ENCODE measurements at places on chromosomes 7 and 10.

GRCh38 chr10:49594594-49594993 lies 15.5 kb upstream of the SLC18A3 start:
- peak; percentile 60 for DNase-seq

DNA sequence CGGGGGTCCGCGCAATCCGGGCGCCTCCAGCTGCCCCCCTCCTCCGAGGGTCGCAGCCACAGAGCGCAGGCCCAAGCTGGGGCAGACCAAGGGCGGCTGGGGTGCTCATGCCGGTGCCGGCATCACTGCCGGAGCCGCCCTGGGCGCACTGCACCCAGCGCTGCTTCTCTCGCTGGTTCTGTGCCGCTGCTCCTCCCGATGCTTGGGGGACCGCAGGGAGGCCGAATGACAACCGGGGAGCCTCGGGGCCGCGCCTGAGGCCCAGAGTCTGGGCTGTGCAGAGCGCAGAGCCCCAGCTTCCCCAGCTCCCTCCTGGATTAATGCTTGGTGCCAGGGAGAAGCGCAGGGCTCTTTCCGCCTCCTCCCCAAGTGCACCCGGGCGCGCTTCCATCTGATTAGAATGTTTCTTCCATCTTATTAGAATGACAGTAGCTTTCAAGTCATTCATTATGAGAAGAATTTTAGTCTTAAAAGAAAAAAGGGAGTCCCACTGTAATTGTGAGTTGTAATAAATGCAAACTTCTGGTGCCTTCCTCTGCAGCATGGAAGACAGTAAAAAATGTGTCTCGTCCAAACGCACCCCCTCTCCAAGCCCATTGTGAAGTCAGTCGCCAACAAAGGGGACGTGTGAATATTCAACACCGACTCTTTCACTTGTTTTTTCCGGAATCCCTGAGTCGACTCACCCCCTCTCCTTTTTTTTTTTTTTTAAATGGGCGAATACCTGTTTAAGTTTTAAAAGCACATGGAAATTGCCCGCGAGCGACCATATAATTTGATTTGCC lies 19.5 kb upstream of the PTF1A start:
- DNase-seq, result no peak

GRCh38 chr10:60044971-60045370 lies 138.6 kb upstream of the CCDC6 start:
- no peak for DNase-seq

DNA sequence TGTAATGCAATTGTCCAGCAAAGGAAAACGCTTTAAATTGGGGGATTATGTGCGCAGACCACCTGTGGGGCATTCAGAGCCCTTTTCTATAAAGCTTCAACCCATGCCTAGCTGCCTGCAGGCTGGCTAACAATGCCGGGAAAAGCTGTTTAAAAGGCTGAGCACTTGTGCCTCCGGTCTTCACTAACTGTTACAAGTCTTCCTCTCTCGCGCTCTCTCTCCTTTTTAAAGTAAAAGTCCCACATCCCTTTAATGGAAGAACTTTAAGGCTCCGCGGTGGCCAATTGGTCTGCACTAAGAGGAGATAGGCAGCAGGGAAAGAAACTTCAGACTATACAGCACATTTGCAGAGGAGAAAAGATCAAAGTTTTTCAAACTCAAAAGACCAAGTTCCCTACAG lies 4.6 kb downstream of the FZD8 start:
- no peak for DNase-seq

DNA sequence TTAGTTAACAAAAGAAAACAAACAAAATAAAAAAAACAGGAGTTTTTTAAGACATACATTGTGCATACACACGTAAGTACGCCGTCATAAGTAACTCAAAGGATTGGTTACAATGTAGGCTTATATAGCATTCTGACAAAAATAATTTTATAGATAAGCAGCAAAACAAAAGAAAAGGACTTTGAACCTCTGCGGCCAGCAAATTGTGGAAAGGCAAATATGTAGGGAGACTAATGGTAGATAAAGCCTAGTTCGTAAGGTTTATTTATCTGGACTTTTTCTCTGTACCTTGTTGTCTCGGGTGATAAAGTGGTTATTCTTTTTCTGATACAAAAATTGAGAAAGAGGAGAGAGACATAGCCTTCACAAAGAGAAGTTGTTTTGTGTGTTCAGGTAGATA lies 891.9 kb downstream of the CNTNAP2 start:
- DNase-seq, result no peak

GRCh38 chr7:36207451-36208291 lies 54.6 kb downstream of the EEPD1 start:
- no peak for DNase-seq

DNA sequence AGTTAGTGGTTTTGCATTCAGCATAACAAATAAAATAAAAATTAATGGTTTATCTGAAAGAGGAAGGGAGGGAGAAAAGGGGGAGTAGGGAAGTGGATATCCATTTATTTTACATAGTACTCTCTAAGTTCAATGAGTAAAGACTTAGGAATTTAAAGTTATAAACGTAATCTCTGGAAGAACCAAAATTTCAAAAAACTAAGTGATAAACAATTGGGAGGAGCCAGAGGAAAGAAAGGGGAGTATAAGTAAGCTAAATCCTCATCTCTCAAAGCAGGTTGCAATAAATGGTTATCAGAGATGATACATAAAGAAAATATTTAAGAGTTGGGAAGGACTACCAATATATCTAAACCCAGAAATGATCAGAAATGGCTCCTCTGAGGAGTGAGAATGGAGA lies 46.4 kb downstream of the ANK3 start:
- no peak for DNase-seq

DNA sequence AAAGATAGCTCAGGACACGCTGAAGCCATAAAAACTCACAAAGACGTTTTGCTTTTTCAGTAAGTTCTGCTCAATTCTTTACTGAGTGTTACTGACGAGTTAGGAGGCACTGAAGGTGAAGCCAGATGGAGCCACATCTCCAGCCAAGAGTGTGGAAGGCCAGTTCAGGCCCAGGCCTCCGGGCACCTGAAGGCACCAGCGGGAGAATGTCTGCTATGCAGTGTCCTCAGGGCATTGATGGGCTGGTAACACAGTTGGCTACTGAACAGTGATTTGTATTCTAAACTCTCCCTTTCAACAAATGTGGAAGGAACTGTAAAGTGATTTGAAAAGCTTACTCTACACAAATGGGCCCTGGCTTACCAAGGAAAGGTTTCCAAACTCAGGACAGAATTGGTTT lies 64.8 kb upstream of the SVIL start:
- DNase-seq, result no peak

DNA sequence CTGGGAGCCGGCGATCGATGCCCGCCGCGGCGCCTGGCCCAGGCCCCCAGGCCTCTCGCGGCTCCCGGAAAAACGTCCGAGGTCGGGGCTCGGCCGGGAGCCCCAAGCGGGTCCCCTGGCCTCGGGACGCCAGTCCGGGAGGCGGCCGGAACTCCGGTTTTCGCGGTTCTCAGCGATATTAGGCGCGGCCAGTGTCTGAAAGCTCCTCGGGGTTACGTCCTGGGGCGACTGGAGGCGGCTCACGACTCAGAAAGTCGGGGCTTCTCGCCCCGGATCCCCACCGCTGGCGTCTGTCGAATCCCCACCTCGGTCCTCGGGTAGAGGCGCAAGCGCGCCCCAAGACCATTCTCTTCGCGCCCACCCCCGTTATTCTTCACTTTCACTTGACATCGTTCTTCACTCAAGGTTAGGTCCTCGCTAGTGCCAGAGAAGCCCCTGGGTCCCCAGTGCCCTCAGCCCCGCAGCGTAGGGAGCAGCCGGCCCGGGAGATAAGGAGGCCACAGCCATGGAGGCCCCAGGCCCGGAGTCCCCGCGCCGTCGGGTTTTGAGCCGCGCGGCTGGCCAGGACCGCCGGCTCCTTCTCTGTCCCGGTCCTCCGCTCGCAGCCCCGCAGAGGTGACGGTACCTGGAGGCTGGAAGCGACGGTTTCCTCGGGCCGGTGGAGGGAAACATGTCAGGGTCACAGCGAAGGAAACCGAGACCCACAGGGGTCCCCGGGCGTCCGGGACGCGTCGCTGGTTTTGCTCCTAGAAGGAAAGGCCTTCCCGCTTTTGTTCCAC lies 35.2 kb upstream of the EBLN1 start:
- peak; percentile 24 for DNase-seq

- DNase-seq, result no peak
Measured at GRCh38 chr10:20852303-20852702, 44.8 kb downstream of the NEBL start.

- DNase-seq, result no peak
Measured at GRCh38 chr10:93272884-93273675, 199.4 kb downstream of the CYP26A1 start.

- DNase-seq, result peak; percentile 12
Measured at GRCh38 chr10:22581461-22581860, 132.9 kb downstream of the PIP4K2A start.

- peak; percentile 24 for DNase-seq
Measured at GRCh38 chr10:72353028-72353964, 1.4 kb downstream of the DNAJB12 start.

GRCh38 chr7:18352339-18353255 lies 143.0 kb upstream of the HDAC9 start:
- peak; percentile 30 for DNase-seq

DNA sequence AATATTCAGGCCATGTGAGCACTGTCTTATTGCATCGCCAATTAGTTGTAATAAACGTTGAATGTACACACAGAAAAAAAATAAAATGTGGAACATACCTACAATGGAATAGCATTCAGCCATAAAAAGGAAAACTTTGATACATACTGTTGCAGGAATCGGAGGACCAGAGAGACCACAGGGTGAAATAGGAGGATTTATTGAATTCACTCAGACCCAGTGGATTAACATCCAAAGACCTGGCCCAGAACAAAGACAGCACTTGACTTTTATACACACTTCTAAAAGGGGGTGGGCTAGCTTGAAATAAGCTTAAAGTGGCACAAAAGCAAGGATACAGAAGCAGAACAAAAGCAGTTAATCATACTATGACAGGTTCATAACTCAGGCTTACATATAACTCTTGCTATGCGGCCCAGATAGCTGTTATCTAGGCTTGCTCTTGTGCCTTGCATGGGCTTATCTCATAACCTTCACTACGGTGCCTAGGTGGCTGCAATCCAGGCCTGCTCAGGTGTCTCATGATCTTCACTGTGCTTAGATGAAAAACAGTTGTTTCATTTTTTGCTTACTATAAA lies 292.2 kb upstream of the TAC1 start:
- DNase-seq, result no peak

DNA sequence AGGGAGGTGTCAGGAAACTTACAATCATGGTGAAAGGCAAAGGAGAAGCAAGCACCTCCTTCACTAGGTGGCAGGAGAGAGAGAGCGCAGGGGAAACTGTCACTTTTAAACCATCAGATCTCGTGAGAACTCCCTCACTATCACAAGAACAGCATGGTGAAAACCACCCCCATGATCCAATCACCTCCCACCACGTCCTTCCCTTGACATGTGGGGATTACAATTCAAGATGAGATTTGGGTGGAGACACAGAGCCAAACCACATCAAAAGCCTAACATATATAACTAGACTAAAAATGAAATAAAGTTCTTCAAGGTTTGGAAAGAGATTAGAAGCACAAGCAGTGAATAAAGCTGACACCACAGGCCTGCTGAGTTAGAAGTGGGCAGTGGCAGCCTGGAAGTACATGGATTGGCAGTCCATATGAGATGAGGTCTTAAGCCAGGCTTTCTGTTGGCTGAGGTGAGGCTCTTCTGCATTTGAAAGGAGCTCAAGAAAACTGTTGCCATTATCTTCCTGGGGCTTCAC lies 96.4 kb upstream of the MDFIC start:
- DNase-seq, result no peak

GRCh38 chr10:110870823-110871297 lies 868 bp upstream of the PDCD4 start:
- no peak for DNase-seq

DNA sequence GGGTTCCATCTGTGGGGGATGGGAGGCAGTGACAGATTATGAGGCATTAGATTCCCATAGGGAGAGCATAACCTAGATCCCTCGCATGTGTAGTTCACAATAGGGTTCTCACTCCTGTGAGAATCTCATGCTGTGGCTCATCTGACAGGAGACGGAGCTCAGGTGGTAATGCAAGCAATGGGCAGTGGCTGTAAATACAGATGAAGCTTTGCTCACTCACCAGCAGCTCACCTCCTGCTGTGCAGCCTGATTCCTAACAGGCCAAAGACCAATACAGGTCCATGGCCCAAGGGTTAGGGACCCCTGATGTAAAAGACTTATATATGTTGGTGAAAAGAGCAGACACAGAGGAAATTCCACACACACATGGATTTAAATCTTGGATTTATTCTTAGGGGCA lies 370.2 kb downstream of the NRG3 start:
- no peak for DNase-seq

DNA sequence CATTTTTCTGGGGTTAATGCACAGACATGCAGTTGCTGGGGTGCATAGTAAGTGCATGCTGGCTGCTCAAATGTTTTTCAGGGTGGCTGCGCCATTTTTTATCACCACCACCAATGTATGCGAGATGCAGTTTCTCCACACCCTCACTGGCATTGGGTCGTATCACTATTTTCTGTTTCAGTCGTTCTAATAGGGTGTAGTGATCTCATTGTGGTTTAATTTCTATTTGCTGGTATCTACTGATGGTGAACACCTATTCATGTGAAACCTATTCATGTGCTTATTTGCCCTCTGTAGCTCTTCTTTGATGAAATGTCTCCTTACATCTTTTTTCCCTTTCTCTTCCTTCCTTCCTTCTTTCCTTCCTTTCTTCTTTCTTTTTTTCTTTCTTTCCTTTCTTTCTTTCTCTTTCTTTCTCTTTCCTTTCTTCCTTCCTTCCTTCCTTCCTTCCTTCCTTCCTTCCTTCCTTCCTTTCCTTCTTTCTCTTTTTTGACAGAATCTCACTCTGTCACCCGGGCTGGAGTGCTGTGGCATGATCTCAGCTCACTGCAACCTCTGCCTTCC lies 84.3 kb downstream of the ELFN1 start:
- no peak for DNase-seq

DNA sequence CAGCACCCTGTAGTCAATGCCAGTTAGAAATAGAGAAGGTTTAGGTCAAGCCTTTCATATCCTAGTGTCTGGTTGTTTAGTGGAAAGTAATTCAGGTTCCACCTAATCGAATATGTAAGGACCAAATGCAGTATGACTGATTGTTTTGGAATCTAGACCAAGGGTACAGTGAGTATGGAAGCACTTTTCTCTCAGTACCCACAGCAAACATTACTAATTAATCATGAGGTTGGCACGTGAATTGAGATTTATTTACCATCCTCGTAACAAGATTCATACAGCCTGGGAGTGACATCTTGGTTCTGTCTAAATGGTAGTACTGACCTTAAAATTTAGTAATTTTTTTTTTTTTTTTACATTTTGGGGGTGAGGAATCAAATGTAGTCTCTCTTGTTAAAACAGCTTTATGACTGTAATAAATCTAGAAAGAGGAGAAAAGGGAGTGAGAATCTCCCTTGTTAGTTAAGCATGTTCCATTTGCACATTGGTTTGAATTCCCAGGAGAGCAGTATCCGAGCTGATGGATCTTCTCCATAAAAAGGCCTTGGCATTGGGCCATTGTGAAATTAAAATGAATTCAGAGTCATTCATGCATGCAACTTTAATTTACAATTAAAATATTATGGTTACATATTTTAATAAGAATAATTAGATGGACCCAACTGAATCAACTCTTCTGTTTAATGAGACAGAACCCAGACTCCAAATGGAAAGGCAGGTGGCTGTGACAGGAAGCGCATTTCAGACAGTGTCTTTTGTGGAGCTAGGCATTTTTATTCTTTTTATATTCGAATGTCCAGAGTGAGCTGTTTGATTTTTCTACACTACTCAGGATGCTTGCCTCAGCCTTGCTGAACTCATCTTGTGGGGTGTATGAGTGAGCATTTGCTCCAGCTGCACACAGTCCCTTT lies 57.6 kb downstream of the SNX10 start:
- DNase-seq, result no peak

- no peak for DNase-seq
Measured at GRCh38 chr10:130835068-130835467, 476.5 kb downstream of the TCERG1L start.
